ENCODE measurements at places on chromosomes 12 and 14. TPM values are rescaled to one million over a fixed set of nuclear protein-coding genes. Genes with fewer than 3 reads are reported as not detected.

DNA sequence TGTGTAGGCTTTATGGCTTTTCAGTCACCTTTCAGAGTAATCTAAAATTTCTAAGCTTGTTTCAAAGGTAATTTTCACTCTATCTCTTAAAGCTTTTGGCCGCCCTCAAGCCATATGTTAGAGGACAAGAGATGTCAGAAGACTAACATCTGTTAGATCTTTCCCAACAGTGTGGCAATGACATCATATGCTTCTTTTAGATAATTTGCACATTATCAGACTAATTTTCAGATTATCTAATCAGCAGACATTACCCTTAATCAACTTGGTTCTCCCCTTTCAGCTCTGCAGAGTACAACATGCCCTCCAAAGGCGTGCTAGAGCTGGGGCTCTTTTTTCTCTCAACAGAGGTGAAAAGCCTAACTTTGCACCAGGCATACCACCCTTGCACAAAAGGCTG, 207.1 kb downstream of the DPF3 start:
- DNase-seq = no peak

GRCh38 chr12:97595426-97595831, 132.8 kb downstream of the RMST start:
- no peak for DNase-seq

DNA sequence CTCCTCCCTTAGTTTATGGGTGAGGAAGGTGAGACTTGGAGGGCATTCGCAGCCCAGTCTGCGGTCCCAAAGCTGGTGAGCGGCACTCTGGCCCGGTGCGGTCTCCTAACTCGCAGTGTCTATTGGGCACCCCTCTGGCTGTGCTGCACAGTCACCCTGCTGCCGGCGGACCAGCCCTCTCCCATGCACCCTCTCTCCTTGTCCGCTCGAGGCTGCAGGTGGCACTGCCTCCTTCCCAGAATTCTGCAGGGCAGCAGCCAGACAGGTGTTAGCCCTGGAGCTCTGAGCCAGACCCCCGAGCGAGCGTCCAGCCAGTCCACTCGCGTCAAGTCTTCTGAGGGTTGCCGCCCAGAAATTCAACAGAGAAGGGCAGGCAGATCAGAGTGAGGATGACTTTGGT, 56.8 kb upstream of the DYNC1H1 start:
- no peak for DNase-seq

- DNase-seq = no peak
Measured at GRCh38 chr12:182381-182892, 31.5 kb downstream of the SLC6A12 start.

DNA sequence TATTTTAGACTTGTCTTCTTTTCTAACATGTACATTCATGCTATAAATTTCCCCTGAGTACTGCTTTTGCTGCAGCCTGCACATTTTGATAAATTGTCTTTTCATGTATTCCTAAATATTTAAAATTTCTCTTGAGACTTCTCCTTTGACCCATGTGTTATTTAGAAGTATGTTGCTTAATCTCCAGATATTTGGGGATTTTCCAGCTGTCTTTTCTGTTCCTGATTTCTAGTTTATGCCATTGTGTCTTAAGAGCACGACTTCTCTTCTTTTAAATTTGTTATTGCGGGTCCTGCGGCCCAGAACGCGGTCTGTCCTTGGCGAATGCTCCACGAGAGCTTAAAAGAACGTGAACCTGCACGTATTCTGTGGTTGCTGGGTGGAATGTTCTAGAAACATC, 136.4 kb downstream of the KIF26A start:
- DNase-seq = no peak

FOXN4 gene
- polyA plus RNA-seq = 1.1 TPM

RNASE3 gene
- 0.62 TPM for polyA plus RNA-seq

NEUROD4 gene
- not detected for polyA plus RNA-seq

All from left renal pelvis (tissue), 4 donors.